Stimulated activated CD4-positive, alpha-beta T cell treated with anti-CD3 and anti-CD28 coated beads, TNF-alpha, amount 100 ng/mL, for 4 hours (primary cell): ENCODE measurements at places on chromosomes 4 and X.

- no peak for DNase-seq
Measured at GRCh38 chrX:115360220-115360781, 70.8 kb downstream of the LUZP4 start.

DNA sequence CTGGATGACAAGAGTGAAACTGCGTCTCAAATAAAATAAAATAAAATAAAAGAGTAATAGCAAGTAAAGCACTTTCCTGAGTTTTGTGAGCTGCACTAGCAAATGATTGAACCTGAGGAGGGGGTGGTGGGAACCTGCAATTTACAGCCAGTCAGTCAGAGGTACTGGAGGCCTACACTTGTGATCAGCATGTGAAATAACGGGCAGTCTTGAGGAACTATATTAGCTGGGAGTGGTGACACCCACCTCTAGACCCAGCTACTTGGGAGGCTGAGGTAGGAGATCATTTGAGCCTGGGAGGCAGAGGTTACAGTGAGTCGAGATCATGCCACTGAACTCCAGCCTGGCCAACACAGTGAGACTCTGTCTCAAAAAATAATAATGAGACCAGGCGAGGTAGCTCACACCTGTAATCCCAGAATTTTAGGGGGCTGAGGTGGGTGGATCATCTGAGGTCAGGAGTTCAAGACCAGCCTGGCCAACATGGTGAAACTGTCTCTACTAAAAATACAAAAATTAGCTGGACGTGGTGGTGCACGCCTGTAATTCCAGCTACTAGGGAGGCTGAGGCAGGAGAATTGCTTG is 537.1 kb upstream of the HTR2C start:
- DNase-seq = no peak

DNA sequence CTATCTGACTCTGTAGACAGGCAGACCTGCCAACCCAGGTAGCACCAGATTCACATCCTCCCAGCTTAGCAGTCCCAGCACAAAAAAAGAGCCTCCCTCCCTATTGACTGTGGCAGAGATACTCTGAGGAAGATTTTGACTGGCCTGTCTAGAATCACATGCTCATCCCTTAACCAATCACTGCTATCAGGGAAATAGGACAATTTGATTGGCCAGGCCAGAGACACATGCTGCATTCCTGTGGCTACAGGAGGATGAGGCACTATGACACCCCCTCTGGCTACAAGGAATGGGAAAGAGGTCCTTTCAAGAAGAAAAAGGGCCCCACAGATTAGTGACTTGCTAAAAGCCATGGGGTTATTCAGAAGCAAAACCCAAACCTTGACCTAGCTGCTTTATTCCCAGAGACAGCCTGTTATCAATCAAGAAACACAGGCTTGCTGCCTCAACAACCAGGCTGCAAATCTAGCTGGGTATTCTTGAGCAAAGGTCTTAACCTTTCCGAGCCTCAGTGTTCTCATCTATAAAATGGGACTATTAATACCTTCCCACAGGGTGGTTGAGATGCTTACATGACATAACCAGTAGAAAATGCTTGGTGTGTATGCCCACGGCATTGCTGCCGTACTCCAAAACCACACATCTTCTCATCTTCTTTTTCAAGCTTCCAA is 147.6 kb downstream of the BCOR start:
- no peak for DNase-seq

DNA sequence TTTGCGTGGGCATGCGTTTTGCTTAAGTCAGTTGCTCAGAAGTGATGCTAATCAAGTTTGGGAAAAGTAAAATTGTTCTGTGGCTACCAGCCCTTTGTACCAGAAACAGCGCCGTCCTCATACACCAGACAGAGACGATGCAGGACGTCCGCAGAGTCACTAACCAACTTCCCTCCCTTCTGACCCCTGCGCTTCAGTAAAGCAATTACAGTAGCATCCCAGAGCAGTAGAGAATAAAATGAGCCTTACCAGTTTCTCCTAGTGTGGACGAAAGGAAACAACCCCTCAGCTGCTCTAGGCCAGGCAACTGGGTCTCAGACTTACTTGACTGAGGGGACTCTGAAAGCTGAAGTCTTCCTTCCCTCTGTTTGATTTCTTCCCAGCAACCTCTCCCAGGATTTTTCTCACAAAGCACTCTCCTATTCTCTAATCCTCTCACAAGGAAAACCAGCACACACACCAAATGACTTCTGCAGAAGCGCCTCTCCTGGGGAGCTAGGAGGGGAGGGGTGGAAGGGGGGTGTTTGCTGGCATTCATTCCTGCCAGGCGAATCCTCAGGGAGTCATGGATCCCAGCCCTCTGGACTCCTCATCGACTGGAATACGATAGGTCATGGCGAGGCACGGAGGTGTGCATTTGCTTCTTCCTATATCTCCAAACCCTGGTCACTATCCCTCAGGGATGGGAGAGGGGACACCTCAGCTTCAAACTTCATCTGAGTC is 56.0 kb upstream of the MID1 start:
- DNase-seq = no peak

DNA sequence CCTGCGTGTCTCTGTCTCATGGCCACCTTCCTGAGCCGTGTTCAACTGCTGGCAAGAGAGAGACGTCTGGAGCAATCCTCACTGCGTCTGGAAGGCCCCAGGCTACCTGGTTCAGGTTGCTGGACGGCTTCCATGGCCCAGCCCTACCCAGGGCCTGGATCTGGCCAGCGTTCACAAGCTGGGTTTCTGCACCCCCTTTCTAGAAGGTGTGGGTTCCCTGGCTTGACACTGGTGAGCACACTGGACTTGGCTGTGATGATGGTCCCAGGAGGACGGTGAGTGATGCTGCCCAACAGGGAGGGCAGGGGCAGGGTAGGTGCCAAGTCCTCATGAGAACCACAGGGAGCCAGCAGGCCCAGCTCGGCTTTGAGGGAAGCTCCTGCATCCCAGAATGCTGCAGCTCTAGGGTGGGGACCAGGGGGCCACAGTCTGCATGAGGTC is 63.4 kb downstream of the HTRA3 start:
- no peak for DNase-seq

GRCh38 chrX:23932046-23932445 is 24.2 kb downstream of the CXorf58 start:
- no peak for DNase-seq

GRCh38 chr4:147658501-147658900 is 25.5 kb downstream of the PRMT9 start:
- DNase-seq = no peak
